Activated naive CD4-positive, alpha-beta T cell treated with anti-CD3 and anti-CD28 coated beads for 36 hours (primary cell): ENCODE measurements at places on chromosomes 5 and 9. TPM values are rescaled to one million over a fixed set of nuclear protein-coding genes. Genes with fewer than 3 reads are reported as not detected.

DNA sequence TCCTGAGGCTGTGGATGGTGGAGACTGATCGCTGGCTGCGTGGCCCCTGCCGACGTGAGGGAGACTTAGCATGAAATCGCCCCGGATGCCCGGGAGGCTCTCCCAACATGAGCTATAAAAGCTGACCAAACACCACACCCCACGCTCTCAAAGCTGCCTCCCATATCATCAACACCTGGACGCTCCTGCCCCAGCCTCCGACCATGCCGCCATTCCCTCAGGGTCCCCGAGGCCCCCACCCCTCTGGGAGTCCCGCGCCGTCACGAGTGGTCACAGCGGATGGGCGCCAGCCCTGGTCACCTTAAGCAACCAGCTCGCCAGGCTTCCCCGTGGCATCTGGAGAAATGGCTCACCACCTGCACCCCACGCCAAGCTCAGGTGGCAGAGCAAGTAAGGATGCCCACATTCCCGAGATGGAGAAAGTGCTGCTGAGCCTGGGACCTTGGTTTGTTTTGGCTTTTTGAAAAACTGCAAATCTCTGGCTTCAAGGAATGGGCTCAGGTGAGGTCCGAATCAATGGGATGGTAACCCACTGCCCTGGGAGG, 196.0 kb downstream of the MED10 start:
- DNase-seq = no peak

GRCh38 chr9:19924080-19924479, 135.2 kb upstream of the SLC24A2 start:
- DNase-seq = no peak

DNA sequence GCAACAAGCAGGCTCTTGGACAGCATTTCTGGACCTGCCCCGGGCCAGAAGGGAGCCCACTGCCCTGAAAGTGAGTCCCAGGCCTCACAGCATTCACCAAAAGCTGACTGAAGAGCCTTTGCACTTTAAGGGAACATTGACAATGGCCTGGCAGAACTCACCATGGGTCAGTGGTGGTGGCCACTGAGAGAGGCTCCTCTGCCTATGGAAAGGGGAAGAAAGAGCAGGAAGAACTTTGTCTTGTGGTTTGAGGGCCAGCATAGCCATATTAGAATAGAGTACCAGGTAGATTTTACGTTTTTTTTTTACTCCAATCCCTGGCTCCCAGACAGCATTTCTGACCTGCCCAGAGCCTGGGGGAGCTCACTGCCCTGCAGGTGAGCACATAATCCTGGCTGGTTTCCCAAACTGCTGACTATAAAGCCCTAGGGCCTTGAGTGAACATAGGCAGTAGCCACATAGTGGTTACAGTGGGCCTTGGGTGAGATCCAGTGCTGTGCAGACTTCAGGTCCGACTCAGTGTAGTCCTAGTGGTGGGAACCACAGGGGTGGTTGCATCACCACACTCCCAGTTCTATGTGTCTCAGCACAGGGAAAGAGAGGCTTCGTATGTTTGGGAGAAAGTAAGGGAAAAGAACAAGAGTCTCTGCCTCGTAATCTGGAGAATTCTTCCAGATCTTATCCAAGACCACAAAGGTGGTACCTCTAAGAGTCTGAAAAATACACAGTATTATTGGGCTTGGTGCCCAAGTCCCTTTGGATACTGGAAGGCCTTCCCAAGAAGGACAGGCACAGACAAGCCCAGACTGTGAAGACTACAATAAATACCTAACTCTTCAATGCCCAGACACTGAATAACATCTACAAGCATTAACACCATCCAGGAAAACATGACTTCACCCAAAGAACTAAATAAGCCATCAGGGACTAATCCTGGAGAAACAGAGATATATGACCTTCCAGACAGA, 89.5 kb downstream of the TSSK1B start:
- no peak for DNase-seq

DNA sequence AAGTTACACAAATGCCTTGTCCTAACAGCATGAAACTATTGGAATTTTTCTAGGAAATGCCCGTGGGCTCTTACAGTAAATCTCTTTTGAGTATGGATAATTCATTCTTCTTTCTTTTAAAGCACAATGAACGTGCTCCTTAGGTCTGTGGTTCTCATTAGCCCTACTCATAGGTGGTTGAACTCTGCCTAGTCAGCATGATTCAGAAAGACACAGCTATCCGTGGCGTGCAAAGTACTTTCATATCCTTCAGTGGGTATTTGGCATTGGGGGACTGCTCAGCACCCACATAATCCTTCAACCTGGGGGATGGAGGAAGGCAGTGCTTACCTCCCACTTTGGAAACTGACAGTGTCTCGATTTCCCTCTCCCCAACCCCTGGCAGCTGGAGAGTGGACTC, 462.0 kb upstream of the CLINT1 start:
- DNase-seq = no peak

DNA sequence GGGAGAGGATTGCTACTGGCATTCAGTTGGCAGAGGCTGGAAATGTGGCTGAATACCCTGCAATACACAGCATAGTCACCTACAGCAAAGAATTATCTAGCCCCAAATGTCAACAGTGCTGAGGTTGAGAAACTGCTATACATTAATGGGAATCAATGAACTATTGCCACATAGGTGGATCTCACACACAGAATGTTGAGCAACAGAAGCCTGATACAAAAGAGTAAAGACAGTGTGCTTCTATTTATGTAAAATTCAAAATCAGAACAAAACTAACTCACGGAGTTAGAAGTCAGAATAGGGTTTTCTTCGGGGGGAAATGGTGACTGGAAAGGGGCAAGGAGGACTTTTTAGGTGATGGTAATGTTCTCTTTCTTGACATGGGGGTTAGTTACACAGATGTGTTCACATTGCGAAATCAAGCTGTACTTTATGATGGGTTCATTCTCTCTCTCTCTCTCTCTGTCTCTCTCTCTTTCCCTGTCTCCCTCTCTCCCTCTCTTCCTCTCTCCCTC, 45.7 kb upstream of the PANK3 start:
- DNase-seq = no peak

GRCh38 chr5:115801152-115801551, 15.3 kb downstream of the CDO1 start:
- DNase-seq = no peak

- DNase-seq = no peak
These were observed 3.3 kb upstream of the DMRT2 start for GRCh38 chr9:1046639-1047572.

The IGFBPL1 gene
- 0.26 TPM for total RNA-seq

The IRX4 gene
- total RNA-seq = not detected

The RABGAP1 gene
- 19.7 TPM for total RNA-seq

The LCN15 gene
- total RNA-seq = not detected

The BAAT gene
- total RNA-seq = not detected

The NRARP gene
- 2.2 TPM for total RNA-seq

The MYOT gene
- total RNA-seq = not detected
